ENCODE measurements at places on chromosomes 13 and 19. TPM values are rescaled to one million over a fixed set of nuclear protein-coding genes. Genes with fewer than 3 reads are reported as not detected.
A peak's percentile ranks its signal among the peaks of the same experiment; 100 is the strongest.

DNA sequence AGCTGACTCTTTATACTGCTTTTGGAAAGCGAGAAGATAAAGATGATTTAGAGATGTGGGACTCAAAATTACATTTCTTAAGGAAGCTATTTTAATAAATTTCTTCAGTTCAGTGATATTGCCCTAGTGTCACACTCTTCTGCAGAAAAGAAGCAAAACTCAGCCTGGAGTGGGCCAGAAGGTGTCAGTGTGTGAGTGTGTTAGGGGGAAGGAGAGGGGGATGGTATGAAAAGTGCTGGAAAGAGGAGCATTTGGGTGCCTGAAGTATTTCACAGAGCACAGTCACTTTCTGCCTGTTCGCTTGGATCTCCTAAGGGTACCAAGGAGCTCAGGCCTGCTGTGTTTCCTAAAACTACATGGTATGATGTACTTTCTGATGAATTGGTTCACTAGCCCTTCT, 84.5 kb upstream of the FRY start:
- no peak for DNase-seq
- H3K27me3 ChIP-seq = no peaks in the 10 kb centered on the region
- H3K4me3 ChIP-seq = no peak overlapping the region
- peaks cover 15% of the 10 kb centered on the region for H3K4me1 ChIP-seq
- H3K27ac ChIP-seq = no peak overlapping the region

GRCh38 chr13:44458313-44458975, 84.8 kb downstream of the SERP2 start:
- H3K4me1 ChIP-seq = no peaks in the 10 kb centered on the region
- no peak for DNase-seq
- H3K36me3 ChIP-seq = no peaks in the 10 kb centered on the region
- no peak overlapping the region for H3K27ac ChIP-seq

GRCh38 chr13:21055511-21056045, 5.8 kb downstream of the LATS2 start:
- DNase-seq = no peak
- H3K4me3 ChIP-seq = no peak overlapping the region
- H3K27ac ChIP-seq = no peak overlapping the region
- H3K4me1 ChIP-seq = peaks cover 17% of the 10 kb centered on the region
- no peaks in the 10 kb centered on the region for H3K27me3 ChIP-seq

- no peak overlapping the region for H3K4me3 ChIP-seq
- no peaks in the 10 kb centered on the region for H3K27me3 ChIP-seq
- H3K27ac ChIP-seq = peak overlapping the region; percentile 93
- H3K36me3 ChIP-seq = no peaks in the 10 kb centered on the region
Measured at GRCh38 chr13:50320271-50320862, 305.1 kb downstream of the KCNRG start.

- H3K36me3 ChIP-seq = no peaks in the 10 kb centered on the region
- H3K27me3 ChIP-seq = no peaks in the 10 kb centered on the region
- no peak overlapping the region for H3K27ac ChIP-seq
- no peak for DNase-seq
- no peak overlapping the region for H3K4me3 ChIP-seq
- H3K4me1 ChIP-seq = no peaks in the 10 kb centered on the region
Measured at GRCh38 chr13:106314417-106314816, 221.0 kb downstream of the EFNB2 start.

DNA sequence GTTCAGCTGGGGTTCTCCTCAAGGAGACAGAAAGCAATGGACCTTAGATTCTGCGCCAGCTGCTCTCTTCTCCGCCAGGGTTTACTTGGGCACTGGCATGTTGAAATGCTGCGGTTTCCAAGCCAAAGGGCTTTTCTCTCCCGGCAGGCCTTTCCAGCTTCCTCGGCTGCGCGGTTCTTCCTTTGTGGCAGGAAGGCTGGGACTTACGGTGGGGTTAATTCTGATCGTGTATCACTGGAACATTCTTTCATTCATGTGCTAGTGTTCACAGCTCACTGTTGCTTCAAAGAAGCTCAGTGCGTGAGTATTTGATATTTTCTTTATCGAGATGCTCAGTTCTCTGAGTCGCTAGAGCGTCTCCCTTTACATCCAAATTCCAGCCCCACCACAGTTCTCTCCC, 723.2 kb downstream of the UQCRFS1 start:
- DNase-seq = no peak
- no peak overlapping the region for H3K27ac ChIP-seq
- no peak overlapping the region for H3K4me3 ChIP-seq
- no peaks in the 10 kb centered on the region for H3K27me3 ChIP-seq
- H3K4me1 ChIP-seq = no peaks in the 10 kb centered on the region

DNA sequence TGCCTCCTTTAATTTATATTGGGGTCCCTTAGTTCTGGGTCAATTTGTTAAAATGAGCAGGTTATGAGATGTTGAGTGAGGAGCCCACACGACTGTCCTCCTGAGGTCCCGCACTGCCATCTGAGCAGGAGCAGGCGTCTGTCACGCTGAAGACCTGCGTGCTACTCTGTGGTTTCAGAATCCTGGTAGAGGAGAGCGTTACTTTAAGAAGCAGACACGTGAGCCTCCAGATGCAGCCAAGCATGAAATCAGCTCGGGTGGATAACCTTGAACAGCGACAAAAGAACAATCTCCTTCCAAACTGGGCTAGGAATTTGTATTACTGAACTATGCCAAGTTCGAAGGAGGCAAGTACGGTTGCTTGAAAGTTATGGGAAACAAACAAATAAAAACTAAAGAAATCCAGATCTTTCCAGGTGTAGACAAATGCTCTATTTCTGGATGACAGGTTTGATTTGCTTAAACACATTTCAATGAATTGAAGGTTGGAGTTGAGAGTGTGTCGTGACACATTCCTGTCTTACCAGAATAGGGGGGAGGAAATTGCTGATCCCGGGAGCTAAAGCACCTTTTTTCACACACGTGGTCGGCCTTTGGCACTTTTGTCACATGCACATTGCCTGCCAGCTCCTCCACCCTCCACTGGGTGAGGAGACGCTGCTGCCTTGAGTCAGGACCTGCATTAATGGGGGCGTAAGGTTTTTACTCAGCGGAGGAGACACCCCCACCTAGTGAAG, 945.5 kb upstream of the SLC10A2 start:
- peaks cover 9% of the 10 kb centered on the region for H3K4me1 ChIP-seq
- no peak overlapping the region for H3K4me3 ChIP-seq
- no peak overlapping the region for H3K27ac ChIP-seq
- no peak for DNase-seq
- H3K27me3 ChIP-seq = no peaks in the 10 kb centered on the region

- peak overlapping the region; percentile 96 for H3K27ac ChIP-seq
- peak; percentile 13 for DNase-seq
- H3K4me1 ChIP-seq = peaks cover 6% of the 10 kb centered on the region
Measured at GRCh38 chr13:76991432-76991795, 467 bp upstream of the CLN5 start.

DNA sequence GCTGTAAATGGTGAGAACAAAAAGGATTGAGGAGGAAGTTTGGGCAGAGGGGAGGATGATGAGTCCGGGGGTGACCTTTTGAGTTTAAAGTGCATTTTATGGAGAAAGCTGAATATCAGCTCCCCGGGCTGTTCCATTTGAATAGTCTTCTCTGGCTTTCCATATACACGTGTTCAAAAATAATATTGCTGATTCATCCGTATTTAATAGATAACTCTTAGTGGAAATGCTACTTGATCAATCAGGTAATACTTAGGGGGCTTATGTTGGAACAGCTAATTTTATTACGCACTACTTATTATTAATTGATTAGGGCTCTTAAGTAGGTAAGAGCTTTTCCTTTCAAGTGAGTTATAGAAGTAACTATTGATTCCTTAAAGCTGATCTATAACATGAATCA, 76.4 kb downstream of the ERCC5 start:
- no peaks in the 10 kb centered on the region for H3K36me3 ChIP-seq
- no peak for DNase-seq
- no peak overlapping the region for H3K4me3 ChIP-seq

DNA sequence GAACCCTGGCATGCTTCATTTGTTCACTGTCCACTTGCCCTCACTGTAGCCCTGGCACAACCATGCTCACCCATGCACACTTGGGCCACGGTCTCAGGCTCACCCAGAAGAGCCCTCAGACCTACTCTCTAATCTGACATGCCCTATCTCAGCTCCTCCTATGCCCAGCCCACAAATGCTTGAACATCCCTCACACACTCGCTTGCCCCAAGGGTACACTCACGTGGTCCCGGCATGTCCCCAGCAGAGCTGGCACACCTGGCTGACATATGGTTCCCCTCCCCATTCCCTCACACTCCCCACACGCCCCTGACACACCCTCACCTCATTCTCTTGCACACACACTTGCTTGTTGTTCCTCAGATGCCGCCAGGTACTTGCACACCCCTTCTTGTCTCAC, 55.7 kb downstream of the MAP4K1 start:
- no peaks in the 10 kb centered on the region for H3K4me1 ChIP-seq
- no peak overlapping the region for H3K27ac ChIP-seq
- no peaks in the 10 kb centered on the region for H3K36me3 ChIP-seq
- no peak for DNase-seq

DNA sequence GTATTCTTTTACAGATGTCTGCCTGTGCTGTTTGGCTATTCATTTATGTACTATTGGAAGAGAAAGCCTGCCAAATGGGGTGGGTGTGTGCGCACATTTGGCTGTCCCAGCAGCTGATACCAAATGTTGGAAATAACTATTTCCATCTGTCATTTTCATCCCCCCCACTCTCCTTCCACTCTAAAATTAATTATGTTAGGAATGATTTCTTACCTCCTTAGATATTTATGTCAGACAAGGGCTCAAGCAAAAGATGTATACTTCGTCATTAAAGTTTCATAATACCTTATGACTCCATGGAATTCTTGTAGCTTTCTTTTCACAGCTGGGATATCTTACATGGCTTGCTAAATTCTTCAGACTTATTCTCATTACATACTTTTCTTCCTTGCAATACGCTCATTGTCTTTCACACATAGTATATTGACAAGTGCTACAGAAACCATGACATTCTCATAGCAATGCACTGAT, 18.6 kb downstream of the ITM2B start:
- no peaks in the 10 kb centered on the region for H3K36me3 ChIP-seq
- H3K27me3 ChIP-seq = no peaks in the 10 kb centered on the region
- H3K4me3 ChIP-seq = no peak overlapping the region
- H3K27ac ChIP-seq = no peak overlapping the region
- peaks cover 8% of the 10 kb centered on the region for H3K4me1 ChIP-seq
- DNase-seq = no peak

DNA sequence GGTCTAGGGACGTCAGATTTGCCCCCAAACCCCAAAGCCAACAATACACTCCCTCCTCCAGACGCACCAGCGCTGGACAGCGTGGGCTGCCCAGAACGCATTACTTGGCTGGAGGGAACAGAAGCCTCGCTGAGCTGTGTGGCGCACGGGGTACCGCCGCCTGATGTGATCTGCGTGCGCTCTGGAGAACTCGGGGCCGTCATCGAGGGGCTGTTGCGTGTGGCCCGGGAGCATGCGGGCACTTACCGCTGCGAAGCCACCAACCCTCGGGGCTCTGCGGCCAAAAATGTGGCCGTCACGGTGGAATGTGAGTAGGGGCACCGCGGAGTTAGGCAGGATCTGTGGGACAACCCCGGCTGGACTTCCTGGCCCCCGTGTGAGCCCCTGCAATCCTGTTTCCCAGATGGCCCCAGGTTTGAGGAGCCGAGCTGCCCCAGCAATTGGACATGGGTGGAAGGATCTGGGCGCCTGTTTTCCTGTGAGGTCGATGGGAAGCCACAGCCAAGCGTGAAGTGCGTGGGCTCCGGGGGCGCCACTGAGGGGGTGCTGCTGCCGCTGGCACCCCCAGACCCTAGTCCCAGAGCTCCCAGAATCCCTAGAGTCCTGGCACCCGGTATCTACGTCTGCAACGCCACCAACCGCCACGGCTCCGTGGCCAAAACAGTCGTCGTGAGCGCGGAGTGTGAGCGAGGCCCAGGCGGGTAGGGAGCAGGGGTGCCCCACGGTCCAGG, 4.0 kb downstream of the ICAM5 start:
- H3K36me3 ChIP-seq = no peaks in the 10 kb centered on the region
- no peak overlapping the region for H3K27ac ChIP-seq
- H3K4me1 ChIP-seq = peaks cover 38% of the 10 kb centered on the region
- DNase-seq = no peak
- H3K4me3 ChIP-seq = no peak overlapping the region

DNA sequence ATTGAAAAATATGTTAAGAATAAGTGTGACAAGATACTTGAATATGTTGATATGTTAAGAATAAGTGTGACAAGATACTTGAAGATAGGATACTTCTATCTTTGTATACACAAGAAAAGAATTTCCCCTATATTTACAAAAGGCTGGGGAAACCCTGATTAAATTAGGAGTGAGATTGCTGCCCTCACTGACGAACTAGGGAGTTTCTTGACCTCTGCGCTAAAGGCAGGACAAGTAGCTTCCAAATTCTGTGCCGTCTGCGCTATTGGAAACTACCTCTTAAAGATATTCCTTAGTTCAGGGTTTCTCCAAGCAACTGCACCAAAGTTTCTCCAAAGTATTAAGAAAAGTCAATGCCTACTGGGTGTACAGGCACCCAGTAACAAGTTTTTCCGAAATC, 730 bp downstream of the ZNF260 start:
- peak overlapping the region; percentile 95 for H3K27ac ChIP-seq
- peaks cover 7% of the 10 kb centered on the region for H3K36me3 ChIP-seq
- peak overlapping the region; percentile 55 for H3K4me3 ChIP-seq
- H3K27me3 ChIP-seq = no peaks in the 10 kb centered on the region
- DNase-seq = peak; percentile 8
- peaks cover 12% of the 10 kb centered on the region for H3K4me1 ChIP-seq

DNA sequence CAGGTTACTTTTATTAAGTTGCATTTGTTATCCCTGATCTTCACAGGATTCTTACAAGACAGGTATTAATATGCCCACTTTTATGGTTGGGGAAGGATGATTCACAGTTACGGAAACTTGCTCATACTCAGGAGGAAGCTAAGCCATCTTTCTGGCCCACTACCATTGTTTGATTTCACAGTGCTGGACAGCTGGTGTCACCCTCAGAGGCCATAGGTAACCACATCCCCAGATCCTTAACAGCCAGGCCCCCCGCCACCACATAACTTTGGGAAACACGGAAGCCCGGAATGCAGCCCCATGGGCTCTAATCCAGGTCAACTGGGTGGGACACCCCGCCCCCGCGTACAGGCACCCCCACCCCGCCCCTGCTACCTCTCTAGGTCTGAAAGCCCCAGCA, 119.7 kb downstream of the IRS2 start:
- no peaks in the 10 kb centered on the region for H3K36me3 ChIP-seq
- DNase-seq = no peak
- no peak overlapping the region for H3K4me3 ChIP-seq
- no peak overlapping the region for H3K27ac ChIP-seq
- H3K4me1 ChIP-seq = no peaks in the 10 kb centered on the region

DNA sequence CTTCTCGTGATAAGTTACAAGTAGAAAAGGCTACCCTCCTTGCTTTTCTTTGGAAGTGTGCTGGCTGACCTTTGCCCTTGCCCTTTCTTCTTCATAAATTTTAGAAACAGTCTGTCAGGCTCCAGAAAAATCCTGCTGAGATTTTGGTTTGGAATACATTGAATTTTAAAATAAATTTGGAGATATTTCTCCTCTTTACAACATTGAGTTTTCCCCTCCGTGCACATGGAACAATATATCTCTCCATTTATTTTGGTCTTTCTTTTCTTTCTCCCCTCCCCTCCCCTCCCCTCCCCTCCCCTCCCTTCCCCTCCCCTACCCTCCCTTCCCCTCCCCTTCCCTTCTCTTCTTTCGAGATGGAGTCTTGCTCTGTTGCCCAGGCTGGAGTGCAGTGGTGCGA, 8.6 kb downstream of the KLK4 start:
- H3K36me3 ChIP-seq = no peaks in the 10 kb centered on the region
- H3K4me1 ChIP-seq = no peaks in the 10 kb centered on the region
- no peak for DNase-seq
- H3K27ac ChIP-seq = no peak overlapping the region
- peaks cover 25% of the 10 kb centered on the region for H3K27me3 ChIP-seq

- DNase-seq = no peak
- H3K4me1 ChIP-seq = peaks cover 14% of the 10 kb centered on the region
- H3K36me3 ChIP-seq = no peaks in the 10 kb centered on the region
Measured at GRCh38 chr13:43880926-43881325, 1.2 kb downstream of the LACC1 start.

ZNF429 gene
- total RNA-seq = 19.1 TPM

RAB3A gene
- total RNA-seq = 0.60 TPM

CYP2S1 gene
- 8.5 TPM for total RNA-seq

PEX11G gene
- total RNA-seq = 6.2 TPM

All from hepatocyte (in vitro differentiated cells).